ENCODE measurements at places on chromosomes 13 and 19.

GRCh38 chr13:49097374-49097773 is 121.7 kb downstream of the FNDC3A start:
- no peak for DNase-seq

DNA sequence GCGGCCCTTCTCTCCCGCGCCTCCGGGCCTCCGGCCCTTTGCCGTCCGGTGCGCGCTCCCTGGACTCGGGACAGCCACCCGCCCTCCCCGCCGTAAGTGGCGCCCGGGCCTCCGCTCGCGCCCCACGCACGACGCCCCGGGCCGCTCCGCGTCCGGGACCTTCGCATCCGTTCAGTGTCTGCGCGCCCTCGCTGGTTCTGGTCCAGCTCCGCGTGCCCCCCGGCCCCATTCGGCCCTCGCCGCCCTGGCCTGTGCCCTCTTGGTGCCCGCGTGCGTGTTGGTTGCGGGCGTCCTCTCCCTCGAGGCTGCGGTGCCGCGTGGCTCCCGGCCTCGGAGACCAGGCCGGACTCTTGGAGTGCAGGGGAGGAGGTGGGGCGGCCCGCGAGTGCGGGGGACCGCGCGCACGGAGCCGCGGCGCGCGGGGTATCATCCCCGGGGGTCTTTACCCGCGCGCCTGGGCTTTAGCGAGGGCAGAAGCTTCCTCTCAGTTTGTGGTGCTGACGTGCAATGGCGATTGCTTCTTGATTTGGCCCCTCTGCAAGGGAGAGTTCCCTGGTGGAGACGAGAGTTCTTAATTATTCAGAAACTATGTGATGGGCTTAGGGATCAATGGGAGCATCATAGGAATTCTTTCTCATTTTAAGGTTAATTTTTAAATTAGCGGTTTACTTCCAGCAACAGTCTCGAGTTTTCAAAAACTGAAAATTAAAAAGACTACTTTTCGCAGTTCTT is 757 bp downstream of the WASF3 start:
- DNase-seq, result no peak

DNA sequence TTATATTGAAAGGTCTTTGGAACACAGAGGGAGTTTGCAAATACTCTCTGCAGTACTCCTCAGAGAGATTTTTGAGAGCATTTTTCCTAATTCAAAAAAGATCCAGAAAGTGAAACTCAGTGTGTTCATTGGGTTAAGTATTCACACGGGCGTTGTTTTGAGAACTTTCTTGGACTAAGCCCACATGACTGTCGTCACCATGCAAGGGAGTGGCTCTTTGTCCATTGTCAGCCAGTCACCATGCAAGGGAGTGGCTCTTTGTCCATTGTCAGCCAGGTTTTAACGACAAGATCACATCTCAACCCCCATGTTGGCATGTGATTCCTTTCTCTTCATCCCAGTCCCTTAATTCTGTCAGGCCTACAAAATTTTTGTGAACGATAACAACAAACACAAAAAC is 81.2 kb upstream of the STK24 start:
- DNase-seq, result no peak

- no peak for DNase-seq
These were observed 30.9 kb downstream of the COL4A1 start for GRCh38 chr13:110275931-110276552.

GRCh38 chr19:8064911-8065874 is 12.6 kb downstream of the CCL25 start:
- DNase-seq, result no peak

DNA sequence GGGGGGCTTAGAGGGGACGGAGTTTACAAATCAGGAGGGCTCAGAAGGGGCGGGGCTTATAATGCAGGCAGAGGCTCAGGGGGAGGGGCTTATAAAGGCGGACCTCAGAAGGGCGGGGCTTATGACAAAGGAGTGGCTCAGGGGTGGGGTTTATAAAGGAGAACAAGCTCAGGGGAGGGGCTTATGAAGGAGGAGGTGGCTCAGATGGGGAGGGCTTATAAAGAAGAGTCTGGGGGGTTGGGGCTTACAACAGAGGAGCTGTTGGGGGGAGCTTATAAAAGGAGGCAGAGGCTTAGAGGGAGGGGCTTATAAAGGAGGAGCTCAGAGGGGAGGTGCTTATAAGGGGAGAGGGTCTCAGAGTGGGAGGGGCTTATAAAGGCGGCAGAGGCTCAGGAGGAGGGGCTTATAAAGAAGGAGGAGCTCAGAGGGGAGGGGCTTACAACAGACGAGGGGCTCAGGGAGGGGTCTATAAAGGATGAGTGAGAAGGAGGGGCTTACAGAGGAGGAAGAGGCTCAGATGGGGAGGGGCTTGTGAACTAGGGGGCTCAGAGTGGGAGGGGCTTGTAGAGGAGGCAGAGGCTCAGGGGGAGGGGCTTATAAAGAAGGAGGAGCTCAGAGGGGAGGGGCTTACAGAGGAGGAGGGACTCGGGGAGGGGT is 1.0 kb downstream of the SMIM24 start:
- DNase-seq, result no peak

GRCh38 chr19:511101-511851 is 4.0 kb downstream of the TPGS1 start:
- DNase-seq, result no peak

- no peak for DNase-seq
These were observed 100.8 kb downstream of the UBL3 start for GRCh38 chr13:29749401-29750182.

DNA sequence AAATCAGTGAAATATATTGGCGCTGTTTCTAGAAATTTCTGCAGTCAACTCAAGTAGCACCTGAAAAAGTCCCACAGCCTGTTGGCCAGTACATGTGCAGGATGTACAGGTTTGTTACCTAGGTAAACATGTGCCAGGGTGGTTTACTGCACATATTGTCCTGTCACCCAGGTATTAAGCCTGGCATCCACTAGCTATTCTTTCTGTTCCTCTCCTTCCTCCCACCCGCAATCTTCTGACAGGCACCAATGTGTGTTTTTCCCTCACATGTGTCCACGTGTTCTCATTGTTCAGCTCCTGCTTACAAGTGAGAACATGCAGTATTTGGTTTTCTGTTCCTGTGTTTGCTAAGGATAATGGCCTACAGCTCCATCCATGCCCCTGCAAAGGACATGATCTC is 13.1 kb upstream of the SCEL start:
- DNase-seq, result no peak

DNA sequence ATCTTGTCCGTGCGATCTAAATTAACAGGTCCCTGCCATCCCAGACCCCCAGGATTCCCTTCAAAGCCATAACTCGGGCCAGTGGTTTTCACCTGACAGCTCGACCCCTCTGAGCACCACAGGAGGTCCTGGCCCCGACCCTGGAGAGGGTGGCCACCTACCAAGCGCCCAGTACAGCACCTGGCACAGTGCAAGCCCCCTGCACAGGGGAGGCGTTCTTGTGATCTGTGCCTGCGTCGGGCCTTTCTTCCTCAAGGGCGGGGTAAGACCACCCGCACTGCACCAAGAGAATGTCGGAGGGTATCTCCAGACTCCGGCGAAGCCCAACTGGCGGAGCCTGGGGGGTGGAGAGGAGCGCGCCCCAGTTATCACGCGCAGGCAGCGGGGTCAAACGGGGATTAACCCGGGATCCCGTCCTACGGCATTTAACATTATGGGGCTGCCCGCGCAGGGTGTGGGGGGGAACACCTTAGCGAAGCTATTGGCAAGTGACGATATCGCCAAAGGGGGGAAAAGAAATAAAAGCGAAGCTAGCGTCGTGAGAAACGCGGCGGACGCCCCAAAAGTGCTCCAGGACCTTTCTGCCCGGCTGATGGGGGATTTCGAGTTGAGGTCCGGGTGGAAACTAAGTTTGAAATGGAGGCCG is 1.3 kb upstream of the HNRNPL start:
- no peak for DNase-seq

GRCh38 chr13:68185444-68186141 is 955.5 kb upstream of the PCDH9 start:
- DNase-seq, result no peak

DNA sequence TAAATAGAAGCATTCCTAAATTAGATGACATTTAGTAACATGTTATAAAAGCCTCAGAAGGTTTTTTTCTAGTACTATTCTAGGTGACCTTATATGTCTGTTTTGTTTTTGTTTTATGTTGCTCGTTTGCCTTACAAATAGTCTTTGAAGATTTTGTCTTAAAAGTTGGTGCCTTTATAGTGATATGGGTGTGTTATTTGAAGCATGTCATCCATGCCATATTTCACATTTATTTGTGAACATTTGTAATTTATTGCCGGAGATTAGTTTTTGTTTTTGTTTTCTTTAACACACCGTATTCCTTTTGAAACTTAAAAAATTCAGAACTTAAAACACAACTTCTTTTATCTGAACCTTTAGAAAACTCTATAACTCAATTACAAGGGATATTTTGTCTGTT is 422.8 kb upstream of the PCDH9 start:
- DNase-seq, result no peak

- DNase-seq, result no peak
These were observed 1133.5 kb downstream of the OLFM4 start for GRCh38 chr13:54162069-54162468.
